ENCODE measurements at places on chromosomes 4 and X.

- DNase-seq = no peak
These were observed 410.9 kb downstream of the GRID2 start for GRCh38 chr4:92714640-92715039.

DNA sequence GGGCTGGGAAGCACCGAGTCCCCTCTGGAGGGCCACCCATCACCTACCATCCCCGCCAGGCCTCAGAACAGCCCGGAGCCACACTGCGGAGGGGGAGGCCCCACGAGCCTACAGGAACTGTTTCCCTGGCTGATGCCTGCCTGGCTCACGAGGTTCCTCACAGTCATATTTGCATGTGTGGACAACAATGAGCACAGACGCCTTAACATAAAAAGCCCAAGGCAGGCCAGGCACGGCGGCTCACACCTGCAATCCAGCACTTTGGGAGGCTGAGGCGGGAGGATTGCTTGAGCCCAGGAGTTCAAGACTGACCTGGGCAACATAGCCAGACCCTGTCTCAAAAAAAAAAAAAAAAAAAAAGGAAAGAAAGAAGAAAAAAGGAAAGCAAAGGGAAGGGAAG is 125.9 kb downstream of the FAM53A start:
- no peak for DNase-seq

DNA sequence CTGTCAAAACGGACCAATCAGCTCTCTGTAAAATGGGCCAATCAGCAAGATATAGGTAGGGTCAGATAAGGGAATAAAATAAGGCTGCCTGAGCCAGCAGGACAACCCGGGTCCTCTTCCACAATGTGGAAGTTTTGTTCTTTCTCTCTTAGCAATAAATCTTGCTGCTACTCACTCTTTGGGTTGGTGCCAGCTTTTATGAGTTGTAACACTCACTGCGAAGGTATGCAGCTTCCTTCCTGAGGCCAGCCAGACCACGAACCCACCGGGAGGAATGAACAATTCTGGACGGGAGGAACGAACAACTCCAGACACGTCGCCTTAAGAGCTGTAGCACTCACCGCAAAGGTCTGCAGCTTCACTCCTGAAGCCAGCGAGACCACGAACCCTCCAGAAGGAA is 287.8 kb downstream of the RAPGEF2 start:
- DNase-seq = no peak

GRCh38 chr4:108794136-108794535 is 31.3 kb upstream of the ETNPPL start:
- DNase-seq = no peak

- DNase-seq = no peak
These were observed 326.4 kb downstream of the ANKRD50 start for GRCh38 chr4:124386163-124386562.

DNA sequence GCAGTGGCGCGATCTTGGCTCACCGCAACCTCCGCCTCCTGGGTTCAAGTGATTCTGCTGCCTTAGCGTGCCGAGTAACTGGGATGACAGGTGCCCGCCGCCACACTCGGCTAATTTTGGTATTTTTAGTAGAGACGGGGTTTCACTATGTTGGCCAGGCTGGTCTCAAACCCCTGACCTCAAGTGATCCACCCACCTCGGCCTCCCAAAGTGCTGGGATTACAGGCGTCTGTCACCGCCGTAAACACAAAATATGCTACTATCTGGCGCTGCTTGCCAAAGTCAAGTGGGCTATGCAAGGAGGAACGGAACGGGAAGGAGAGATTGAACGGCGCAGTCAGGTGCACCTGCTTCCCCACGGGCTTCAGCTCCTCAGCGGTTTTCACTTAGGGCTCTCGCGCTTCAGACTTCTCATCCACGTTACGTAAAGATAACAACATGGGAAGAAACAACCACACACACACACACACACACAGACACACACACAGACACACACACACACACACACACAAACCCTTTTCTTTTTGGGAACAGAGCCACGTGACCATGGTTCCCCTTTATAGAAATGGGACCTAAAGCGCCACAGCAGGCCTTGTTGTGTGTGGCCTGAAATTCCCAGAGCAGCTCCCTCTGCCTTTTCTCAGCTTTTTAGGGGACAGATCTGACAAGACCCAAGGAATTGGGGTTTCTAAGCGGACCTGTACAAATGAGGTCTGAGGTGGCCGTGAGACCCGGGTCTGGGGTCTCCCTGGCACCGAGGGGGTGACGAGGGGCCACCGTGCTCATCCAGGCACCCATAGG is 1.5 kb downstream of the P2RY8 start:
- no peak for DNase-seq

Data from stimulated activated CD8-positive, alpha-beta memory T cell treated with anti-CD3 and anti-CD28 coated beads, Interleukin-7, amount 100 ng/mL, for 1 hour (primary cell).